Foreskin keratinocyte (primary cell): ENCODE measurements at places on chromosomes 7 and 10. TPM values are rescaled to one million over a fixed set of nuclear protein-coding genes. Genes with fewer than 3 reads are reported as not detected.

The FZD8 gene
- 7.0 and 8.6 TPM in 2 replicates for total RNA-seq

GRCh38 chr7:2920956-2921652 is 77.0 kb upstream of the GNA12 start:
- DNase-seq: no peak

- no peak for DNase-seq
Observed at GRCh38 chr7:91373111-91373800, 109.0 kb downstream of the FZD1 start.

DNA sequence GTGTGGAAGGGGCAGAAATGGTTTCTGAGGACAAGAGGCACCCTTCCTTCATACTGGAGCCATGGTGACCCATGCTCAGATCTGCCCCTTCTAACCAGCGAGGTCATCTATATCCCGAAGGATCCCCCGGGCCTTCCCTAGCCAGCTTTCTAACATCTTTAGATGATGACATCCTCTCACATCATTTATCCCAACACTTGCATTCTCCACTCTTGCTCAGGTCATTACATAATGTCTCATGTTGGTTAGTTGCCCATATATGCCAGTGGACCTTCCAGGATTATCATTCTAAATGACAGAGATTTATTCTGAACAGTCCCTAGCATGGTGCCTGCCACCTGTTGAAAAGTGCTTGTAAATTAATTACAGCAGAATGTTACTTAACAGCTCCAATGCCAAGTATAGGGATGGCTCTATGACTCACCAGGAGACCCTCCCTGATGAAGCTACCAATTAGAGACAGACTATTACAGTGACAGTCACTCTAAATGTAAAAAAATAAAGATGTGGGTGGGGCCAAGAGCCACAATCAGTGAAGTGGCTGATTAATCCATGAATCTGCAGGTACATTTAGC is 22.6 kb upstream of the ABLIM1 start:
- no peak for DNase-seq

DNA sequence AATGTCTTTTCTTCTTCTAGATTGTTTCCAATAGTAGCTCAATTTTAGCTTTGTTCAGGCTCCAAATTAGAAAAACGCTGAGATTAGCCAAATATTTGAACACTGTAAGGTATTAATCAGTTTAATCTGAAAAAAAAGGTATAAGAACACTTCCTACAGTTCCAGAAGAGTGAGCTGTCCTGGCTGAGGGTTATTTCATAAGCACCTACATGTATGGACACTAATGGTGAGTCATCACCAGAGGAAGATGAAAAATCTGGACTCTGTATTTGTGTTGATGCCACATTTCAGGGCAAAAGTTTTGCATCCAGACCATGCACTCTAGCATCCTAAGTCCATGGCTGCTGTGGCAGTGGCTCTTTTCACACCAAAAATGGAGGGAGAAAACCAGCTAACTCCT is 189.5 kb downstream of the ANKRD30A start:
- peak; percentile 37 for DNase-seq

DNA sequence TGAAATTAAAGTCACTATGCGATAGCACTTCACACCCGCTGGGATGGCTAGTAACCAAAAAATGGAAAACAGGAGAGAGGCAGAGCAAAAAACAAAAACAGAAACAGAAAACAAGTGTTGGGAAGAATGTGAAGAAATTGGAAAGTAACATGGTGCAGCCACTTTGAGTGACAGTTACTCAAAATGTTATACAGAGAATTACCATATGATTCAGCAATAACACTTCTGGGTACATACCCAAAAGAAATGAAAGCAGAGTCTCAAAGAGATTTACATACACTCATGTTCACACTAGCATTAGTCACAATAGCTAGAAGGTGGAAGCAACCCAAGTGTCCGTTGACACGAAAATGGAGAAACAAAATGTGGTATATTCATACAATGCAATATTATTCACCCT is 88.6 kb upstream of the KCNIP2 start:
- peak; percentile 22 for DNase-seq

DNA sequence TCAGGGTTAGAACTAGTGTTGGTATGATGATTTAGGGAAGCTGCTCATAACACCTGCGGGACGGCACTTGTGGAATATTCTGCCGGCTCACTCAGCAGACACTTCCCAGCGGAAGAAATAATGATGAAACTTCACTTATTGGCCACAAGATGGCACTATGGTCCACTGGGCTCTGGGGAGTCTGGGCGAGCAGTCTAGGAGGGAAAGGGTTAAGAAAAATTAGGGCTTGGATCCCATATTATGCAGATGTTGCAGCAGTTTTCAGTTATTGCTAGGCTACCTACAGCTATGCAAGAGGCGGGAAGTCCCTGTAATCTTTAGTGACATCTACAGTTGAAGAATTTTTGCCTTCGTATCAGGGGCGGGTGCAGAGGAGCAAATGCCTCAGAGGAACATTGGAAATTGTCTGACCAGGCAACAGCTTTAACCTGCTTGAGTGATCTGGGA is 238.7 kb upstream of the PRSS58 start:
- peak; percentile 35 for DNase-seq

GRCh38 chr10:89891006-89891535 is 189.7 kb downstream of the KIF20B start:
- DNase-seq: peak; percentile 17

DNA sequence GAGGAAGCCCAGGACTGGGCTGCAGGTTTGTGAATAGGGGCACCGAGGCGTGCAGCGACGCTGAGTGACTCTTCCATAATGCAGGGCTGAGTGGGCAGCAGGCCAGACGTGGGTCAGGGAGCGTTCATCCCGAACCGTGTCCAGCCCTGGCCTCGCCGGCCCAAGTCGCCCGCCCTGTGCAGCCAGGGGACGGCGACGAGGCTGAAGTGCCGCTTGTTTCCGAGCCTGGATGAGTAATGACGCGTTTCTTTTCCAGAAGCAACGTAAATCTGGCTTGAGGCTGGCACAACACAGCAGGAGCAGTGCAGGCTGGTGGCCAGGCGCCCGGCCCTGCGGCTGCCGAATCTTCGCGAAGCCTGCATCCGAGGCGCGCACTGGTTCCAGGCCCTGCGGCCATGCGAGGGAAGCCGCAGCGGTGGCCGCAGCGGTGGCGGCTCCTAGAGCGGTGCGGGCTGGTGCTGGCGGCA is 74.0 kb upstream of the SEC61G start:
- no peak for DNase-seq
